ENCODE measurements at places on chromosomes 2 and 18. TPM values are rescaled to one million over a fixed set of nuclear protein-coding genes. Genes with fewer than 3 reads are reported as not detected.

DNA sequence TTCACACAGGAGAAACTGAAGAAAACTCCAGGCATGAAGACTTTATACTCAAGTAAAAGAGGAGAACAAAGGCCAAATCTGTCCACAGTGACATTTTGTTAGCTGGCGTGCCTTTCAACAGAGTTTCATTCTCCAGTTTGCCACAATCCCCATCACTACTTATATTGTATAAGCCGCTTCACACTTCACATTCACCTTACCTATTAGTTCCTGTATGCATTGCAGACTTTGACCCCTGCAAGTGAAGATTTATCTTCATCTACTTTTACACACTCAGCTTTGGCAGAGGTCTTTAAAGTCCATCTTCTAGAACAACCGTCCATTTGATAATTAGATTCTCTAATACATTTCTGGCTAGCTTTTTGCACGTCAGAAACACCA, 56.8 kb upstream of the TANK start:
- no peak for DNase-seq

DNA sequence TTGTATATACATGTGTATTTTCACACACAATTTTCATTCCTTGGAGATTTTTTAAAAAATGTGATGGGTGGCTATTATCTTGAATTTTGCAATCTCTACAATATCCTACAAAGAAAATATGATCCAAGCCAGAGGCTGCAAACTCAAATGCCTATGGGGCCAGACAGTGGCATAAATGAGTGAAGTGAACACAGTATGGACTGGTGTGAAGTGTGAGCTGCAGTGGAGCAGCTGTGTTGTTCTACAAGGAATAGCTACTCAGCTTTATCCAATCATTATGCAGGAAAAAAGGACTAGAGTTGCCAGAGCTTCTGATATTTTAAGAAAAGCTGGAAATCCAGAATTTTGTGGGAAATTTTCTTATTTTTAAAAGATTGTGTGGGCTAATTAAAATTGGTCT, 62.1 kb downstream of the ARHGEF33 start:
- no peak for DNase-seq

GRCh38 chr18:23122334-23123229, 12.7 kb upstream of the CABLES1 start:
- DNase-seq, result no peak

DNA sequence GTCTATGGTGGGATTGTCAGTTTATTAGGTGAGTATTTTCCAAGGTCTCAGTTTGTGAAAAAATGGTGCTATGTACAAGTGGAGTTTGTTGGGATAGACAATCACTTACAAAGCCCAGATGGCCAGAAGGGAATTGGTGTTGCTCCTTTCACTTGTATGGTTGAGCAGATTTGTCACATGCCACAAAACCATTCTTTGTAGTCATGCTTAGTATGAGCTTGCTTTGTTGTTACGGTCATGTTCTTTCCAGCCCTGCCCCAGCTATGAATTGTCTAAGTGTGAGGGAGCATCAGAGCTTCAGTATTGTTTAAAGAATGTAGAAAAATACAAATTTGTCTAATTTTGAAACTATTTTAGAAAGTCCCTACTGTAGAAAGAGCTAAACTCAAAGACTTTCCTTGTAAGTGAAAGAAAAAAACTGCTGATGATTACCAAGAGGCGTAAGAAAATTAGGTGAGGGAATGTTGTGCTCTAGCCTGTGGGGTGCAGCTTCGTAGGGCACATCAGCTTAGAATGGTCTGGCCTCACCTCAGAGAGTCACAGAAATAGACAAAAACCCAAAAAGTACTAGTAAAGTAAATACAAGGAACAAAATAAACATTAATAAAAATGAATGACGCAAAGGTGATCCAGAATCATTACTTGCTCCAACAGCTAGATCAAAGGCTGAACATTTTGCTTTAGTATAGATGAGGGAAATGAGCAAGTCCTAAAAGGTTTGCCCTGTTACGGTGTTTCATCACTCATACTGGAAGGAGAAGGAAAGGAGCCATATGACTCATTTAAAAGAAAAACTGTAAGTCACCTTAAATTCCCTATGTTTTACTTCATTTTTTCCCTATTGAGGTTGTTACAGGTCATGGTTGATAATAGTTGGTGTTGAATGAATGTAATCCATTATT, 9.2 kb downstream of the TGIF1 start:
- DNase-seq, result no peak

- DNase-seq, result peak; percentile 71
Measured at GRCh38 chr2:66437691-66438497, 3.0 kb downstream of the MEIS1 start.

Gene CYP26B1
- total RNA-seq, result 2.4 TPM

GRCh38 chr2:46351098-46351749, 54.0 kb downstream of the EPAS1 start:
- DNase-seq, result no peak

DNA sequence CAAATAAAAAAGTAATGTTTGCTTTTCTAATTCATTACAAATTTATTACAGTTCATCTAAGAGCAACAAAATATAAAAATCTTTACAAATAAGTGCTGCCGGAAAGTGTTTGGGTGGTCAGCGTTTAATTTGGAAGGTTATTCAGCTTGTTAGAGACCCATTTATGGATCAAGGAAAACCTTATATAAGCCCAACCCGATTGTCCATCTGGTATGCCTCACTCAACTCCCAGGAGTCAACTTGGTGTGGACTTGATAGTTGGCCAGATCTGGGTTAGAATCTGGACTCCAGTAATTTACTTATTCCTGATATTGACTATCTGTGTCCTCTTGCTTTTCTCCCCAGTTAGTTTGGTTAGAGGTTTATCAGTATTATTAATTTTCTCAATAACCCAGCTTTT, 106.2 kb downstream of the KCTD1 start:
- no peak for DNase-seq

DNA sequence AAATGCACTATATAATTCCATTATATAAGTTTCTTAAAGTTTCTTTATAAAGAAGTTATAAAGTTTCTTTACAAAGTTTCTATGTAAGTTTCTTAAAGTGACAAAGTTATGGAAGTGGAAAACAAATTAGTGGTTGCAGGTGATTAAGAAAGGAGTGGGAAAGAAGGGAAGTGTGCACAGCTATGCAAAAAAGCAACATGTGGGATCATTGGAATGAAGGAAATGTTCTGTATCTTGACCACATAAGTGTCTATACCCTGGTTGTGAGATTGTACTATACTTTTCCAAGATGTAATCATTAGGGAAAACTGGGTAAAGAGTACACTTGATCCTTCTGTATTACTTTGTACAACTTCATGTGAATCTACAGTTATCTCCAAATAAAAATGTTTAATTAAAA, 1541.1 kb downstream of the LRP1B start:
- no peak for DNase-seq

- DNase-seq, result no peak
Measured at GRCh38 chr2:78928502-78928901, 97.0 kb upstream of the REG3G start.

DNA sequence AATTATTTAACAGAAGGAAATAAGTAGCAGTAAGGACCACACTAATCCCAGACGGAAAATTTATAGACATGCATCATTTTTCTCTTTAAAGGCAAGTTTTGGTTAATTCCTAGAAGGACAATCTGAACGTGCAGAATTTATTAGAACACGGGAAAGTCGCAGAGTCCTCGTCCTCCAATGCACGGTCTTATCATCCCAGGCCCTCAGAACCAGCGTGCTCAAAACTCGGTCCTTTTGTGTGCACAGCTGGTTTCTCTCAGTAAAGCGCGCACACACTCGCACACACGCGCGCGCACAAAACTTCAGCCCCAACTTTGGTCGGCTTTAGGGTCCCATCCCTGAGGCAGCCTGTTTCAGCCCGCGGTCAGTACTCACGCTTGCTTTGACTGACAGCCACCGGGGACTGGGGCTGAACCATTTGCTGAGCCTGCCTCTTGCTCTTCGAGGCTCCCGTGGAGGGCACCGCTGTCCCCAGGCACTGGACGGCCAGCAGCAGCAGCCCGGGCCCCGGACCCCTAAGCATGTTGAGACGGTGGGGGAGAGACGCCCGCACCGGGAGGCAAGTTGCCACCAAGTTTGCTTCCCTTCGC, 493 bp downstream of the FN1 start:
- DNase-seq, result peak; percentile 82

- no peak for DNase-seq
Measured at GRCh38 chr2:65686928-65687521, 254.6 kb upstream of the SPRED2 start.

DNA sequence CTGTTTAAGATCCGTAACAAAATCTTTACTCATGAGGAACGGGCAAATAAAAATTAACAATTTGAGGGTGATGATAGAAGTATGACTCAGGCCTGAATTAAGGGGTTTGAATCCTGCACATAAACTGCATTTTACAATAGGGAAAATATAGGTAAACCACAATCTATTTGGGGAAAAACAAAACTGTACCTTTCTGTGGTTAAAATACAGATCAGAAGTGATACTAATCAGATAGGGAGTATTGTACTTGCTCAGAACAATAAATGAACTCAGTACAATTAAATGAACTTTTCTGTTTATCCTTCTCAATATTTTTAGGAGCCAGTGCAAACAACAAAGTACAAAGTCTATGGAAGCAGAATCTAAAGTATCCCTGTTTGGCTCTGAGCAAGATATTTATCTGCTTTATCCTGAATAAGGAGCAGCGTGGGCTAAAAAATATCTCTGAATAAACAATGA, 287.3 kb downstream of the ZNF385B start:
- no peak for DNase-seq

DNA sequence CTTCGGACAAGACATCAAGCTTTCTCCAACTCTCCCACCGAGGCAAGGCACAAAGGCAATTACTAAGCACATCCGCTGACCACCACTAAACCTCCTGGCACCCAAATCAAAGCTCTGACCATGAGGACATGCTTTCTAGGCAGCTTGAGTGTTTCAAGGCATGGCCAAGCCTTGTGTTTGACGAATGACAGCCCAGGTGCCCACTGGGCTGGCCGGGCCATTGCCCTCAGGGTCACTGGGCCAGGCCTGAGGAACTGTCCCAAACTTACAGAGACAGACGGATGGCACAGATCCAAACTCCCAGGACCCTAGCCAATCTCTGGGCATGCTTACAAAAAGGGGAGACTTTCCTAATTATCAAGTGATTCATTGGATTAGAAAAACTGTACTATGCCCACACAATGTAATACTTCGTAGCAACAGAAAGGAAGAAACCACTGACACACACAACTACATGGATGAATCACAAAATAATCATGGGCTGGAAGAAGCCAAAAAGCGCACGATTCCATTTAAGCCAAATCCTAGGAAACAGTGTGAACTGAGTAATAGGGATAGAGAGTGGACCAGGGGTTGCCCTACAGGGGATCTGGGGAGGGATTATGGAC, 20.2 kb downstream of the CRACDL start:
- DNase-seq, result no peak

Gene MATN3
- total RNA-seq, result 7.0 TPM

DNA sequence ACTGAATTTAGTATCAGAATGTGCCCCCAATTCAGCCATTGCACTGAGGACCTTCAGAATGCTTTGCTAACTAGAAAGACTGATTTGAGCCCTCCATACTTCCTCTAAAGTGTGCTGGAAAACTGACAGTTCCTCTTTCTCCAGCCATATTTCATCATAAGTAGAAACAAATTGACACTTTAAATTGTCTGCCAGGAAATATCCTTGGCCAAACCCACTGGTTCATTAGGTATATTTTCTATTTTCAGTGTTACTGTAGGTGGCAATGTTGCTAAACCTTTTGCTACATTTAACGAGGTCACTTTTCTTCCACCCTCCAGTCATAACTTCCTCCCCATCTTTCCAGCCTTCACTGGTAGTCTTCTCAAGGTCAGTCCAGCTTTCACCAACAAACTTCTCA, 21.5 kb downstream of the SP5 start:
- no peak for DNase-seq

DNA sequence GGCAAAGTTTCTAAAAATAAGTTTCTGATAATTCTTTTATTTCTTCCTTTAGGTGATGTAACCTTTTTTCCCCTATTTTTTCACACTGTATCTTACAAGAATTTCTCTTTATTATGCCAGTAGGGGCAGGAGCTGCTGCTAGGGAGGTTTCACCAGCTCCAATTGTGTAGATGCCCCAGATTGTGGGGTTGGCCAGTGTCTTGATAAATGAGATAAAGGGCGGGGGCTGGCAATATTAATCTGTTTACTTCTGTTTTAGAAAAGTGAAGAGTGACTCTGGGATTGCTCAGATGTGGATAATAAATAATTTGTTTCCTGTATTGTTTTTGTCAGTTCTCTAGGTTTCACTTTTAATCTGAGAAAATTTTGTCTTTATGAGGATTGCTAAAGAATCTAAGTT, 190.4 kb downstream of the MC4R start:
- DNase-seq, result no peak

DNA sequence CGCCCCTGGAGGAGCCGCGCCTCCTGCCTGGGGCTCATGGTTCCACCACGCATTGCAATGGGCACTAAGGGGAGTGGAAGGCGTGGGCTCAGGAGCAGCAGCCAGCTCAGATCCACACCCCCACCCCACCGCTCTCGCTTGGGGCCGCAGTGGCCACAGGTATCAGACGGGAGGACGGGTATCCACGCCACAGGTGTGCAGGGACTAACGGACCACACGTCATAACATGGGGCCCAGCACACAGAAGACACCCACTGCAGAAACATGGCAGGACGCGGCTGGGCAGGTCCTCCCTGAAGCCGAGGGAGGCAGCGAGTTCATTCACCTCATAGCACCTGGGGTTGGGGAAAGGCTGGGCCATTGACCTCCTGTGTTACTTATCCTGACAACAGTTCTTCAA, 13.0 kb downstream of the HDAC4 start:
- no peak for DNase-seq

DNA sequence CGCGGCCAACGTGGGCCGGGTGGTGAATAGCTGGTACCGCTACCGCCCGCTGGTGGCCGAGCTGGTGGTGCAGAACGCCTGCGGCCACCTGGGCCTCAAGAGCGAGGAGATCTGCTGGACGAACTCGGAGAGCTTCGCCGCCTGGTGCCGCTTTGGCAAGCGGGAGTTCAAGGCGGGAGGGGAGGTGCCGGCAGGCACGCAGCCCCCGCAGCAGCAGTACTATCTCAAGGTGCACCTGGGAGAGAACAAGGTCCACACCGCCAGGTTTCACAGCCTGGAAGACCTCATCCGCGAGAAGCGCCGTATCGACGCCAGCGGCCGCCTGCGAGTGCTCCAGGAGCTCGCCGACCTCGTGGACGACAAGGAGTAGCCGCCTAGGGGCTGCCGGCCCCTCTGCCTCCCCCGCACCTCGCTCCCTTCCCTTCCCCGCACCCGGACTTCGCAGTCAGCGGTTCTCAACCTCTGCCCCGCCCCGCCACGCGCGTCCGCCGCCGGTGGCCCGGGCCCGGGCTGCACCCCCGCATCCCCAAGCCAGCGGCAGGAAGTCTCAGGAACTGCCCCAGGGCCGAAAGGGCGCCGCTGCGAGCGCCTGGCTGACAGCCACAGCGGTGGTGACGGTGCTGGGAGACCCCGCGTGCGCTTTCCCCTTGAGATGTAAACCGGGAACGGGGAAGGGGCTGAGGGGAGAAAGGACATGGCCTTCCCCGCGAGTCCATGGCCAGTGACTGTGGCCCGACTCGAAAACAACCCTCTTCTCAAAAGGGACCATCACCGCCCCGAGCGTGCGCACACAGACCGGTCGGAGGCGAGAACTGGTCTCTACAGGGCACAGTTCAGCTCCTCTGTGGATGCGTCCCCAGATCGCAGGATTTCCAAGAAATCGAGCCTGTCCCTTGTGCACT, 2.2 kb downstream of the LRATD1 start:
- peak; percentile 93 for DNase-seq

- DNase-seq, result no peak
Measured at GRCh38 chr2:240555541-240556250, 2.1 kb downstream of the ANKMY1 start.

GRCh38 chr2:55150834-55151233, 81.3 kb downstream of the CLHC1 start:
- DNase-seq, result no peak

All from stomach (tissue), 19 donors.